ENCODE measurements at places on chromosomes 7 and 10. TPM values are rescaled to one million over a fixed set of nuclear protein-coding genes. Genes with fewer than 3 reads are reported as not detected.

Gene TWIST1
- 0.92 TPM for total RNA-seq

Gene NYAP1
- total RNA-seq, result 0.99 TPM

DNA sequence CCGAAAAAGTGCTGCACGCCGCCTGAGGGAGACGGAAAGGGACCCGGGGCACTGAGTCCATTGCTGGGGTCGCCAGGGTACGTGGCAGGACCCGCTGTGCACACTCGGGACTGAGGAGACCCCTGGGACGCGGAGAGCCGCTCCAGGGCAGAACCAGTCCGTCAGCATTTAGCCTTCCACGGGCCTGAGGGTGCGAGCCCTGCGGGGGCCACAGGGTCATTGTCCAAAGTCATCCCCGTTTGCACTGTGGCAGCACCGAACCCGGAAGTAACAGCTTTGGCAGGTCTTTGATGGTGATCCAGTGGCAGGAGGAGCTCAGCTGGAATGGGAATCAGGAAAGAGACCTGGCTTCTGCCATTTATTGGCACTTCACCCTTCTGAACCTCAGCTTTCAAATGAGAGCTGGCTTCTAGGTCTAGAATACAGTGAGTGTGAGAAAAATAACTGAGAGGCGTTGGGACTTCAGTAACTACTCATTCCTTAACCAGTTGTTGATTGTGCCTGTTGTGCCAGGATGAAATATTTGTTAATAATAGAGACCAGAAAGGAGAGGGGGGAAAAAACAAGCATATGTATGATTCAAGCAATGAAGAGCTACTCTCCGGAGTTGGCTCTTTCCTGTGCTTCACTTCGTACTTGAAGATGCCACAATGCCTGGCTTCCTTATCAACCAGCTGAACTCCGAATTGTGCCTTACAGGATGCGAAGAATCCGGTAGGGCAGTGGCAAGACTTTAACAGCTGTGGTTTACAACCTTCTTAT is 811 bp upstream of the ARHGAP12 start:
- DNase-seq, result peak; percentile 13
- no peaks in the 10 kb centered on the region for H3K36me3 ChIP-seq
- peak overlapping the region; percentile 96 for H3K4me3 ChIP-seq
- peak overlapping the region; percentile 79 for H3K27ac ChIP-seq

- no peak overlapping the region for H3K4me3 ChIP-seq
- peaks cover 3% of the 10 kb centered on the region for H3K4me1 ChIP-seq
- DNase-seq, result no peak
- no peaks in the 10 kb centered on the region for H3K27me3 ChIP-seq
These were observed 214.1 kb downstream of the TMEM178B start for GRCh38 chr7:141287936-141288335.

Gene TCTN3
- total RNA-seq, result 19.2 TPM

DNA sequence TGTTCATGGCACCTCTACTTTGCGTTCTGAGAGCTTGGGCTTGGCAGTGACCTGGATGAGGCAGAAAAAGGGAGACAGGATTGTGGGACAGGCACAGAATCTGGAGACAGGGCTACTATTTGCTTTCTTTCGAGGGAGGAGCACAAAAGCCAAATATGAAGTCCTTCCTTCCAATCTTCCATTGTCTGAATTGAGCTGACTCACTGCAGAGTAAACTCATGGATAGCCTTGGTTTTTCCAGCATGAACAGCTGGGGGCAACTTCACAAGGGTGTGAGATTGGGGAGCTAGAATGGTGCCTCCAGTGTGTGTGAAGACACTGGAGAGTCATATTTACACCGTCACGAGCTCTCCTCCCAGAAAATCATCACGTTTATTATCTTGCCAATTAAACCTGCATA is 55.6 kb upstream of the NRP1 start:
- no peaks in the 10 kb centered on the region for H3K36me3 ChIP-seq
- no peaks in the 10 kb centered on the region for H3K4me1 ChIP-seq
- H3K4me3 ChIP-seq, result no peak overlapping the region
- H3K27ac ChIP-seq, result no peak overlapping the region
- H3K27me3 ChIP-seq, result peaks cover 10% of the 10 kb centered on the region

DNA sequence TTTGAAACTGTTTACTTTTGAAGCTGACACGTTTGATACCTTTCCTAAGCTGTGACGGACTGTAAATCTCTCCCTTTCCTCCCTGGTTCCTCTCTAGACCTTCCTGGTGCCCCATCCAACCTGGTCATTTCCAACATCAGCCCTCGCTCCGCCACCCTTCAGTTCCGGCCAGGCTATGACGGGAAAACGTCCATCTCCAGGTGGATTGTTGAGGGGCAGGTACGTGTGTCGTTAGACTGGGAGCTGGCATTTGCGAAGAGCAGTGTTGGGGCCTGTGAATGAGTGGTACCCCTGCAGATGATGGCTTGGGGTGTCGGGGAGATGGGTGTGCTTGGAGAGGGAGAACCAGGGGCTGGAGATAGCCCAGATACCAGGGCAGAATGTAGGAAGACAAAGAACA is 602.7 kb upstream of the FOXK1 start:
- H3K27me3 ChIP-seq, result peaks cover 11% of the 10 kb centered on the region
- no peaks in the 10 kb centered on the region for H3K4me1 ChIP-seq
- no peak overlapping the region for H3K4me3 ChIP-seq

Gene ZC3HAV1L
- total RNA-seq, result 1.7 TPM

DNA sequence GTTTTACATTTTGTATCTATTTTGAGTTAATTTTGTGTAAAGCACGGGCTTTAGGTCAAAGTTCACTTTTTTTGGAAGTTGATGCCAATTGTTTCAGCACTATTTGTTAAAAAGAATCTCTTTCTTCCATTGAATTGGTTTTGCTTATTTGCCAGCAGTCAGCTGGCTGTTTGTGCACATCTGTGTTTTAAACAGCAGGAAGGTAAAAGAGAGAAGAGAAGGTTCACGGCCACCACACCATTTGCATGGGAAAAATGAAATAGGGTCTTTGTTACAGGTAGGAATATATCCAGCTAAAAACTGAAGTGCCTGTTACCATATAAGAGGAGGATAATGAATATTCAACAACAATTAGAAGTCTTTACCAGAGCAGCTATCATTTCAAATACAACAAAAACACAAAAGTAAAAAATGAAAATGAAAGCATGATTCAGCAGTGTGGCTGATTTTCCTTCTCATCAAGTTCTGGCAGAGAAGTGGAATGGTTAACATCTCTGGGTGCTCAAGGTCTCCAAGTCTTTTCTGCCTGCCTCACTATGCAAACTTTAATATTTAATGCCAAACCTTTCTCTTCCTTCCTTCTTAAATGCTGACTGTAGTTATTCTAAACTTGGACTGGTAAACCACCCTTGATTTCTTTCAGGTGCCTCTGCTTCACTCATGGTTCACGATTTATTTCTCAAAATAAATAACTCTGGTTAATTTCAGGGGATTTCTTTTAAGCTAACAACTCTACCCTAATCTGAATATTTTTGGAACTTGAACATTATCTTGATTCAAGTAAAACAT is 841.5 kb downstream of the GRM8 start:
- H3K4me1 ChIP-seq, result no peaks in the 10 kb centered on the region
- no peaks in the 10 kb centered on the region for H3K36me3 ChIP-seq
- DNase-seq, result no peak
- no peak overlapping the region for H3K27ac ChIP-seq
- H3K4me3 ChIP-seq, result no peak overlapping the region

Gene ITIH2
- total RNA-seq, result 1.5 TPM

Gene SH2B2
- 0.90 TPM for total RNA-seq

GRCh38 chr7:92832534-92833023 is 3.8 kb downstream of the CDK6 start:
- no peaks in the 10 kb centered on the region for H3K27me3 ChIP-seq
- peak overlapping the region; percentile 98 for H3K4me3 ChIP-seq
- H3K36me3 ChIP-seq, result no peaks in the 10 kb centered on the region
- H3K27ac ChIP-seq, result peak overlapping the region; percentile 83
- peaks cover 31% of the 10 kb centered on the region for H3K4me1 ChIP-seq

DNA sequence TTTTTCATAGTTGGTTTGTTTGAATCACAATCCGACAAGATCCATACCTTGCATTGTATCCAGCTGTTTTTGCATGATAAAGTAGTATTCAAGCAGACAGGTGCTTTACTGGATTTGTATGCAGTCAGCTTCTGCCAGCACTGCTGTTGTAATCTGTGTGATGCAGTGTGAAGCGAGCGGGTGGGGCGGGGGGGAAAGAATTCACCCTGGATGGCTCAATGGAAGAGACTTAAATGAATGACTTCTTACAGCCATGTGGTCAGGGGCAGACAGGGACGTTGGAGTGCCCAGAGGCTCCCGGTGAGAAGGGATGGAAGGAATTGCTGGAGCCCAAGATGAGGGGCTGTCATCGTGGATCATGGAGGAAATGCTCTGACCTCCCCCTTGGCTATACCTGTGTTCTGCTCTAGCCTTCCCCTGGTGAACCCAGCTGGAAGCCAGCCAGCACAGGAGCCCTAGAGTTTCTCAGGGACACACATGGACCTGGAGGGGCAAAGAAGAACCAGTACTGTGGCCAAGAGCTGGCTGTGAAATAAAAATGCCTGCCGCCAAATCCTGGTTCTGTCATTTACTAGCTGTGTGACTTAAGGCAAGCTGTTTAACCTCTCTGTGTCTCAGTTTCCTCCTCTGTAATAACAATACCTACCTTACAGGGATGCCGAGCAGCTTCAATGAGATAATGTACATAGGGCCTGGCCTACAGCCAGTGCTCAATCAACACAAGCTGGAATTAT is 14.1 kb downstream of the NFE2L3 start:
- no peak overlapping the region for H3K4me3 ChIP-seq
- no peaks in the 10 kb centered on the region for H3K27me3 ChIP-seq
- peaks cover 16% of the 10 kb centered on the region for H3K4me1 ChIP-seq
- H3K36me3 ChIP-seq, result peaks cover 4% of the 10 kb centered on the region

GRCh38 chr10:88926566-88927415 is 25.8 kb downstream of the ACTA2 start:
- DNase-seq, result no peak
- H3K4me3 ChIP-seq, result no peak overlapping the region
- no peaks in the 10 kb centered on the region for H3K36me3 ChIP-seq
- H3K27ac ChIP-seq, result no peak overlapping the region

Gene ZNF485
- 2.3 TPM for total RNA-seq

GRCh38 chr10:110224992-110225391 is 17.6 kb downstream of the MXI1 start:
- H3K27ac ChIP-seq, result no peak overlapping the region
- peaks cover 12% of the 10 kb centered on the region for H3K4me1 ChIP-seq
- no peak for DNase-seq
- no peaks in the 10 kb centered on the region for H3K27me3 ChIP-seq

Gene PRTFDC1
- 0.76 TPM for total RNA-seq

DNA sequence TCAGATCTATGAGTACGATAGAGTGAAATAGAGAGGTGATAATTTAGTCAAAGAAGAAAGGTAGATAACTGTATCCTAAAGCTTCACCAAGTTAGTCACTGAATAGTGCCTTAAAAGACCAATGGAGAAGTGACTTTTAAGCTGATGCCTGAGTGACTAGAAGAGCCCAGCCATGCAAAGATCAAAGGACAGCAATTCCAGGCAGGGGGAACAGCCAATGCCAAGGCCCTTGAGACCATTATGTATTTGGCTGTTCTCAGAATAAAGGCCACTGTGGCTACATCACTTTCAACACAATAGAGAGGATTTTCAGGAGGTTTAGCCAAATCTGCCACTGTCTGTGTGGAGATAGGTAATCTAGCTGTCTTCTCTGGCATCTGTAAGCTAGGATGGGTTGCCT is 17.8 kb downstream of the HDAC9 start:
- H3K4me3 ChIP-seq, result no peak overlapping the region
- no peaks in the 10 kb centered on the region for H3K36me3 ChIP-seq
- DNase-seq, result no peak
- no peak overlapping the region for H3K27ac ChIP-seq

DNA sequence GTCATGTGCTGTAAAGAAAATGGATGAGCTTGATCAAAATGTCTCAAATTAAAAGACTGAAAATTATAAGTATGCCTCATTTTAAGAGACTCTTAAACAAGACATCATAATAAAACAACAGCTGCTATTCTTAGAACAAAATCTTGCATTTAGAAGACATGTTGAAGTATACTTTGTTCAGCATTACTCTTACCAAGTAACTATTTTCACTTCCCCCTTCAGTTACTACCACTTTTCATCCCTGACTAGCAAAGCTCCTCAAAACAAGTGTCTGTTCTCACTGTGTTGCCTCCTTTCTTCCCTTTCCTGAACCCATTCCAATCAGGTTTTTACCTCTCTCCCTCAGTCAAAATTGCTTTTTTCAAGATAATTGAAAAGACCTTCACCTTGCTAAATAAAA is 31.6 kb downstream of the ELAPOR2 start:
- H3K36me3 ChIP-seq, result no peaks in the 10 kb centered on the region
- no peaks in the 10 kb centered on the region for H3K27me3 ChIP-seq
- no peak overlapping the region for H3K4me3 ChIP-seq
- no peak overlapping the region for H3K27ac ChIP-seq
- DNase-seq, result no peak

Gene SLC26A4
- total RNA-seq, result 0.10 TPM

Gene LIPJ
- total RNA-seq, result 0.21 TPM

GRCh38 chr7:77745746-77746145 is 49.5 kb downstream of the RSBN1L start:
- DNase-seq, result no peak
- H3K4me3 ChIP-seq, result no peak overlapping the region
- H3K4me1 ChIP-seq, result no peaks in the 10 kb centered on the region
- peaks cover 22% of the 10 kb centered on the region for H3K36me3 ChIP-seq

Gene ASIC3
- 11.0 TPM for total RNA-seq

DNA sequence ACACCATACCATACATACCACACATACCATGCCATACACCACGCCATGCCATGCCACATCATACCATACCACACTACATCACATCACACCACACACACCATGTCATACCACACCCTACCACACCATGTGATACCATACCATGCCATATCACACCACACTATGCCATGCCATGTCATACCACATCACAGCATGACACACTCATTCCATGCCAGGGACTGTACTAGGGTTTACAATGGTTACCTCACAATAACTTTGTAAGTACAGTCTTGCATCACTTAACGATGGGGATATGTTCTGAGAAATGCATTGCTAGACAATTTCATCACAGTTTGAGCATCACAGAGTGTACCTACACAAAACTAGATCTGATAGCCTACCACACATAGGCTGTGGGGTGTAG is 14.5 kb downstream of the PYROXD2 start:
- no peak overlapping the region for H3K4me3 ChIP-seq
- no peak for DNase-seq
- H3K27me3 ChIP-seq, result no peaks in the 10 kb centered on the region
- H3K27ac ChIP-seq, result no peak overlapping the region
